Stimulated activated CD4-positive, alpha-beta T cell treated with anti-CD3 and anti-CD28 coated beads, Interleukin-12 subunit alpha, Interleukin-12 subunit beta, amount 100 ng/mL, for 24 hours (primary cell): ENCODE measurements at places on chromosomes 16 and 17.

GRCh38 chr17:48244814-48245213, 137.2 kb downstream of the SNX11 start:
- DNase-seq: no peak

DNA sequence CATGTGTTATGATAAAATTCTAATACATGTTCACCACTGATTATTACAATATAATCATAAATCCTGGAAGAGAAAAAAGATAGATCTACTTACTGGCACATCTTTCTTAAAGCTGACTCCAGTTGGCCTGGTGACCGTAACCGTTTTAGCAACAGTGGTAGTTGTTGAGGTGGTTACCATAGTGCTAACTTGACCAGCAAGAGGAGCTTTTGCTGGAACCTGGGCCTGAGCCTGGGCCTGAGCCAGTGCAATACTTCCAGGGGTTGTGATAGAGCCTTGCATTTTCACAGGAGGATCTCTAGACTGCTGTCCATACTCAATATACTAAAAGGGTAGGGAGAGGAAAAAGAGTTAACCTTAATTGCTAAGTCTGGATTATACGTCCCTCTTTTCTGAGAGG, 36.2 kb downstream of the SETD6 start:
- DNase-seq: no peak

- DNase-seq: peak; percentile 57
These were observed 55.1 kb upstream of the CCL2 start for GRCh38 chr17:34199932-34200534.

DNA sequence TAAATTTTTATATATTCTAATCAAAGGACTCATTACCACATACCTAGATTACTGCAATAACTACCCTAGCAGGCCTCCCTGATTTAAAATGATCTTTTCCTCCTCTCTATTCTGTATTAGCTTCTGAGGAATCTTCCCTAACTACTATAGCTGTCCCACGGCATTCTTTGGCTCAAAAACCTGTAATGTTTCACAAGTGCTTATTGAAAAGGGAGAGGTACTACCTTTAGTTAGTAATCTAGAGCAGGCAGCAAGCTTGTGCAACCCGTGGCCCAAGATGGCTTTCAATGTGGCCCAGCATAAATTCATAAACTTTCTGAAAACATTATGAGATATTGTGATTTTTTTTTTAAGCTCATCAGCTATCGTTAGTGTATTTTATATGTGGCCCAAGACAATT, 71.0 kb upstream of the CORO6 start:
- DNase-seq: no peak

DNA sequence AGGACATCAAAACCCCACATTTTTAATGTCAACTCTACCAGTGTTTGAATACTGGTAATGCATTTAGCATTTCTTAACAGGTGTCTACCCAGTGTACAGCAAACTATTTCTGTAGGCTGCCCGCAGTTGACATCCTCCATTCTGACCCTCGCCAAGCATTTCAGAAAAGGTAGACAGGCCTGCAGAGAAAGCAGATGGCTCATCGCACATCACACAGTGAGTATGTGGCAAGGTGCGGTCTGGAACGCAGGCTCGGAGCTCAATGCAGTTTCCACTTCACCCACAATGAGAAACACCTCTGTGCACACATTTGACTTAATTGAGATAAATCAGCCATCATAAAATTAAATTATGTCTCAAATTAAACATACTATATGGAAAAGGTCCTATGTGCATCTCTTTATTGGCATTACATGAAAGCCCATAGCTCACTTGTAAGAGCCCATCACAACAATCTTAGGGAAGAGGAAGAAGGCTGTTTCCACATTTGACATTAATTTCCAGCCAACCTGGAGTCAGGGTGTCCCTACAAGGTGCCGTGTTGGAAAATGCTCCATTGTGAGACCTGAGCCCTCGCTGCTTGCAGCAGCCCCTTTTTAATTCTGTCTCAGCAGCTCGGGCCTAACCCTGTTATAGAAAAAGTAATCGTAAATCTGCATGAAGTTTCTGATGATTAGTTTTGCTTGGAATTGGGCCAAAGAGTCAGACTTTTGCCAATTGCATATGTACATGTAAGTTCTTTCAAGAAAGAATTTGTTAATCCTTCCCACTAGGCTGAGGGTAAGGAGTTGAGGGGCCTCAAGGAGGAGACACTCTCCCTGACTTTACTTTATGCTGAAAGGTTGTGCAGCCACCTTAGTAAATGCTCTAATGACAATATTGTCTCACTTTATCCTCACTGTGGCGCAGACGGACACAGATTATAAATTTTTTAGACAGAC, 378.7 kb upstream of the DYNLRB2 start:
- DNase-seq: no peak

DNA sequence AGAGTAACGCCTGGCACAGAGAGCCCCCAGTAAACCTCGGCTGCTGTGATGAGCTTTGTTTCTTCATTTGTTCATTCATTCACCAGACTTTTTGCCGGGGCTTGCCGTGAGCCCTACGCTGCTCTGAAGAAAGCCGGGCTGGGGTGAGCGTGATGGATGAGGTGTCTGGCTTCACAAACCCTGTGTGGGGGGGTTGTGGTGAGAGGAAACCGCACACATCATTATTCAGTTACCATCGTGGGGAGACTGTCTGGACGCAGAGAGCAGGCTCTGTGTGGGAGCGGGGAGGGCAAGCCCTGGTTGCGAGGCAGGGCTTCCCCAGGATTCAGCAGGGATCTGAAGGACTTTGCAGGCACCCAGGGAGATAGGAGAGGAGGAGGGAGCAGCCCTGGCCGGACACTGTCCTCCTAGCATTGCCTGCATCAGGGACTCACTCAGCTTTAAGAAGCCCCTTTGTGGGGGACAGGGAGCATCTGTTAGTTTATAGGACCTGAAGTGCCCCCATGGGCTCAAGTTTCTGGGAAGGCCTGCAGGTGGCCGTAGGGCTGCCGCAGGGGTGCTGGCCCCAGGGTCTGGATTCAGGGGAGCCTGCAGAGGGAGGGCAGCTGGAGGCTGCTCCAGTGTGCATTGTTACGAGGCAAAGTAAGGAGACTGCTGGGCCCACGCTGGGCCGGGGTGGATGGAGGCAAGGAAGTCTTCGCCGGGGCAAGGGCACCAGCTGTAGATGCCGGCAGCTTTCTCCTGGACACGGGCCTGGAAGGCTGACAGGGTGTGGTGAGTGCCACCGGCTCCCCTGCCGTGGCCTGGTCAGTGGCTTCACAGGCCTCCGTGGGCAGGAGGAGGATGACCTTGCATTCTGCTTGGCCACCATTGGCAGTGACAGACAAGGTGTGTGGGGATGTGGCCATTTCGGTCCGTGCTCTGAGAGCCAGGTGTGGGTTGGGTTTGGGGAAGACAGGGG, 334.5 kb downstream of the SEC14L1 start:
- no peak for DNase-seq

- no peak for DNase-seq
These were observed 28.7 kb downstream of the MMP15 start for GRCh38 chr16:58054289-58054688.

DNA sequence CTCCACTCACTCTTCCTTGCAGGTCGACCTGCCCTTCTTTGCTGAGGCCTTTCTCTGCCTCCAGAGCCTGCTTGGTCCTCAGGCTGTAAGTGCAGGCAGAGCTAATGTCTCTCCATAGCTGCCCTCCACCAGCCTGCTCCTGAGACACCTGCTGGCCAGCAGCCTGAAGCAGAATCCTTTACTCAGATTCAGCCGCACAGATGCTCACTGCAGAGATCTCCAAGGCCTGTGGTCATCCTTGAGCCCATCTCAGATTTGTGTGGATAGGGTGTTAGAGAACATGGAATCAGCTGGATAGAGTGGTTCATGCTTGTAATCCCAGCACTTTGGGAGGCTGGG, 11.5 kb downstream of the DEXI start:
- DNase-seq: no peak

DNA sequence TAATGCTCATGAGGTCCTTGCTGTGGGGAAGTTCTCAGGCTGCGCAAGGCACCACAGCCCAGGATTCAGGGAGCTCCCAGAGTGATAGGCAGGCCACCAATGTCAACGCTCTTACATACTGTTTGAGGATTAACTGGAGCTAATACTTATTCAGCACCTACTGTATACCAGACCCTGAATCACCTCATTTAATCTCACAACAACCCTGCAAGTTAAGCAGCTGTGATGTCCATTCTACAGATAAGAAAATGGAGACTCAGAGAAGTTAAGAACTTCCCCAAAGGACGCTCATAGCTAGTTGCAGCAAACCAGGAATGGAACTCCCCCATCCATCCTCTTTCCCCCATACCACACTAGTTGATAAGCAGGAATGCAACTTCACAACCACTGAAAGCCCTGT, 25.5 kb upstream of the CCR7 start:
- DNase-seq: no peak

GRCh38 chr16:83409347-83409746, 398.4 kb upstream of the HSBP1 start:
- DNase-seq: no peak

DNA sequence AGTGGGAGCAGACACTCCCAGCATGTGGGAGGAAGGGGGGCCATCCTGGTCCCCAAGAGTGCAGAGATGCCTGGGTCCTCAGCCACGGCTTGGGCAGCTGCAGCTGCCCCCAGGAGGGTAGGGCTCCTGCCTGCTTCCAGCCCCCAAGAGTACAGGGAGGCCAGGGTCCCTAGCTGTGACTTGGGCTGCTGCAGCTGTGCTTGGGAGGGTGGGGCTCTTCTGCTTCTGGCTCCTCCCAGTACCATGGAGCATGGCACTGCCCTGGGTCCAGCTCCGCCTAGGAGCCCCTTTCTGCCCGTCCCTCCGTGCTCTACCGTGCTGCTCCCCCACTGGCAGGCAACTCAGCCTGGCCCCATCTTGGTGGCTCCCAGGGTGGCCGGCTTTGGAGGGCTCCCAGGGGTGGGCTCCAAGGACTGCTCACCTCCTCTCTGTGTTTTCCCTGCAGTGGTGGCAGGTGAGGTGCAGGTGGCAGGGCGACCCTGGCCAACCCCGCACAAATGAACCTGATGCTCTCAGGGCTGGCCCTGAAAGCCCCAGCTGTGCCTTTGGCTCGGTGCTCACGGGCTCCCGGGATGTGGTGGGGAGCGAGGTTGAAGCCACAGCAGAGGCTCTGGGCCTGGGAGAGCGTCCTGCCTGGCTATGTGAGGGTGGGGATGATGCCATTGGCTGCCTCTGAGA, 18.5 kb upstream of the USP22 start:
- DNase-seq: no peak

GRCh38 chr17:40556884-40557414, 8.3 kb downstream of the CCR7 start:
- DNase-seq: no peak

DNA sequence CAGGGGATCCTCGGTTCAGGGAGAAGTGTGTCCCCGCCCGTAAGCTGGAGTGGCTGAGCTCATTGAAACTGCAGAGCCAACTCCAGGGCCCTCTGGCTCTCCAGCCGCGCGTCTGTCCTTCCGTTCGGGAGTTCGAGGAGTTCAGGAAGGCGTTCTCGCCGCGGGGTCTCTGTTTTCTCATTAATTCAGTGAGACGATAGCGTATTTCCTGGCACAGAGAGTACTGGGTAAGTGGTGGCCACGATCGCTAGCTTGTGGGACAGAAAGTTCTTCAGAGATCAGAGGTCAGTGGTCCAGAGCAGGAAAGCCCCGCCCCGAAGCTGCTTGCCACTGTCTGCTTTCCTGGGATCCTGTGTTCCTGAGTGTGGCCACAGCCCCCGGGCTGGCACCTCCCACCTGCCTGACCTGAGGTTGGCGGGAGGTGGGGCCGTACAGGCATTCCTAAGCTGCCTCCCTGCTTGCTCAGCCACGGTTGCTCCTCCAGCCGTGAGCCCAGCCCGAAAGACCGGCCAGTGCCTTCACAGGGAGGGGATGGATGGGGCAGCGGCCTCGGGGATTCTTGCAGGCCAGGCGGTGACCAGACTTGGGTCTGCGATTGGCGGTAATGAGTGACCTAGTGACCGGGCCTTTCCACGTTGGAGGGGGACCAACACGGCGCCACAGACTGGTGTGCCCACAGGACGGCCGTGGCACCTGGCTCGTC, 8.9 kb downstream of the BAIAP2 start:
- no peak for DNase-seq

GRCh38 chr16:15897834-15898254, 9.4 kb upstream of the CEP20 start:
- DNase-seq: peak; percentile 16

GRCh38 chr17:28530926-28531325, 21.5 kb downstream of the UNC119 start:
- no peak for DNase-seq

DNA sequence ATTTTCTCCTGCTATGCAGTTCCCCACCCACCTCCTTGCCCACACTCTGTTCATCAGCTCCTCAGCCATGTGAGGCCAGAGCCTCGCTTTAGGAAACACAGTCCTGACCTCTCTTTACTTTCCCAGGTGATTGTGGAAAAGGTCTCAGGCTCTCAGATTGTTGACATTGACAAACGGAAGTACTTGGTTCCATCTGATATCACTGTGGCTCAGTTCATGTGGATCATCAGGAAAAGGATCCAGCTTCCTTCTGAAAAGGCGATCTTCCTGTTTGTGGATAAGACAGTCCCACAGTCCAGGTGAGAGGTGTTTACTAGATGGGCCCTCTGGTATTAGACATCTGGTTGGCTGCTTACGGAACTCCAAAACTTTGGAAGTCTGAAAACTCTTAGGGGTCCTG, 1.7 kb downstream of the GABARAPL2 start:
- DNase-seq: no peak

DNA sequence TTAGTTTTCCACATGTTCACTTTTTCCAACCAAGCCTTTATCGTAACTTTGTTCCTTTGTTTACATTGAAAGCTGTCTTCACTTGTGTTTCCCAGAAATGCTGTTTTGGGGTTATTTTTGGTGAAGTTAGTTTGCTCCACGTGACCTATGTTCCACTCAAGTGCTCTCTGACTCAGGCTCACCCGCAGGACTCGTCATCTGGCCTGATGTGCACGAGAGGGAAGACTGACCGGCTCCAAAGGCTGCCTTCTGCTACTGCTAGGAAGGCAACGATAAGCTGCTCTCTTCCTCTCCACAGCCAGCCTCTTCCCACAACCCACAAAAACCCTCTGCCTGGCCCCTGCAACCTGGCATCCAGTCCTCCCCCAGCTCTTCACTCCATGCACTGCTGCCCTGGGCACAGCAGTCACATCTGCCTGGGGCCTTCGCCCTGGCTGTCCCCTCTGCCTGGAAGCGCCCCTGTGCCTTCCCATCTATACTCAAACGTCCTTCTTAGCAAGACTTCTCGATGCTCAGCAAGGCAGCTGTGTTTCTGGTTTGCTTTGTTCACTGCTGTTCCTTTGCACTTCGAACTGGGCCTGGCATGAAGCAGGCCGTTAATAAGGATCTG, 28.0 kb downstream of the ZCCHC14 start:
- DNase-seq: peak; percentile 43

DNA sequence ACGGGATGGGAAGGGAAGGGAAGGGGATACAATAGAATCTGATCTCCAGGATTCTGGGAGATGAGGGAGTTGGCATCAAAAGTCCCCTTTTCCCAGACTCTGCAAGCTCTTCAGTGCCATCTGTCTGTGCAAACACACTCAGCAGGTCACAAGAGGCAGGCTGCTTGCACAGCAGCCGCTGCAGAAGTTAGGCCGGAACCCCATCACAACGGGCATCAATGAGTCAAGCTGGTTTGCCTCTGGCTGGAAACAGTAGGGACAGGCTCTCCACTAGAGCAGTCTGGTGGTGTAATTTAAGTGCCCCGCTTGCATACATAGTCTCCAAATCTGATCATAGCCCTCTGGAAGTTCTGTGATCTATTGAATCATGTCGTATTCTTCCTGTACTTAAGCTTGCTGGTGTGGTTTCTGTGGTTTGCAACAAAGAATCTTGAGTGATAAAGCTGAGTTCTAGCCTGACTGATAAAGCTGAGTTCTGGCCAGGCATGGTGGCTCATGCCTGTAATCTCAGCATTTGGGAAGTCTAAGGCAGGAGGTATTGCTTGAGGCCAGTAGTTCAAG, 33.7 kb upstream of the KDM8 start:
- peak; percentile 41 for DNase-seq
